T-cell (primary cell): ENCODE measurements at places on chromosomes 7 and 10. TPM values are rescaled to one million over a fixed set of nuclear protein-coding genes. Genes with fewer than 3 reads are reported as not detected.
A peak's percentile ranks its signal among the peaks of the same experiment; 100 is the strongest.

Gene PHF14
- 31.3 TPM for total RNA-seq

DNA sequence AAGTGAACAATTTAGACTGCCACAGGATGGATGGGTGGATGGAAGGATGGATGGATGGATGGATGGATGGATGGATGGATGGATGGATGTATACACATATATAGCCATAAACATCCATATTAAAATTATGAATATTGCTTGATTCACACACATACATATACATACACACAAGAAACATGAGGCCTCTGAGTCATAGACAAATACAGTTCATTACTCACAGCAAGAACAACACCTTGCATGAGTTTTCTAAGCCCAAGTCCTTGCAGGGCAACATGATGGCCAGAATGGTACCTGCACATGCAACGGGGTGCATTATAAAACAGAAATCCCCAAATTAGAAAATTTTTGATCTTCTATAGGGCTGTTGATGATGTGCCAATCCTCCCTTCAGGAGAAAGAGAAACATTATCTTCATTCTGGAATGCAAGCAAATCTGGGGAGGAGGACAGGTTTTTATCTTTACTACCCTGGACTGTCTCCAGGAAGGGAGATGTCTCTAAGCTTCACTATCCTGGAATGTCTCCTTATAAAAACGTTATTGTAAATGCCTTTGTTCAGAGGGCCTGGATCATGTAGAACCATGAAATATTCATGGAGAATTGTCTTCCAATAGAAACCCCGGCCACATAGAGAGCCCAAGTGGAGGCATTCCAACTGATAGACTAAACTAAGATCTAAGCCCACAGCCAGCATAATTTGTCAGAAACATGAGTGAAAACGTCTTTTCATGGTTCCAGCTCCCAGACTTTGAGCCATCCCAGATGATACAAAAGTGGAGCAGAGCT, 238.6 kb upstream of the LRRN3 start:
- no peak overlapping the region for H3K4me3 ChIP-seq
- no peaks in the 10 kb centered on the region for H3K36me3 ChIP-seq
- DNase-seq, result no peak
- H3K27ac ChIP-seq, result no peak overlapping the region

Gene ZNF425
- 2.7 TPM for total RNA-seq

Gene COL17A1
- total RNA-seq, result not detected

DNA sequence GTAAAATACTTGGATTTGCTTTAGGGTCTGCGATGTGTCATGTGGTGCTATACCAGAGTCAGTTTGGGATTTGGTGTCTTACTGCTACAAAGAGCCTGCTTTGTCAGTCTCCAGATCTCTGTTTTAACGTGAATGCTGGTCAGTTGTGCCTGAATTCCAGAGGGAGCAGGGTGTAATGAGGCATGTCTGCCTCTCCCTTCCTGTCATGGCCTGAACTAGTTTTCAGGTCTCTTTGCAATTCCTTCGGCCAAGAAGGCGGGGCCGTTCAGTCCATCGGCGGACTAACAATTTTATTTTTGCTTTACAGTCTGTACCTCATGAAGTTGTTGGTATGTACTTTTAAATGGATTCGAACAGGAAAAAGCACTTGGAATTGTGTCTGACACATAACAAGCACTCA, 465.1 kb upstream of the ADARB2 start:
- DNase-seq, result no peak
- no peaks in the 10 kb centered on the region for H3K36me3 ChIP-seq

GRCh38 chr10:109274681-109275080, 648.6 kb downstream of the XPNPEP1 start:
- no peak overlapping the region for H3K27ac ChIP-seq
- no peak for DNase-seq
- H3K27me3 ChIP-seq, result no peaks in the 10 kb centered on the region
- H3K36me3 ChIP-seq, result no peaks in the 10 kb centered on the region
- H3K4me1 ChIP-seq, result no peaks in the 10 kb centered on the region

GRCh38 chr10:131947631-131948347, 33.9 kb downstream of the BNIP3 start:
- DNase-seq, result no peak
- H3K27ac ChIP-seq, result no peak overlapping the region
- peaks cover 14% of the 10 kb centered on the region for H3K36me3 ChIP-seq
- no peaks in the 10 kb centered on the region for H3K4me1 ChIP-seq
- no peak overlapping the region for H3K4me3 ChIP-seq
- H3K27me3 ChIP-seq, result no peaks in the 10 kb centered on the region

- no peaks in the 10 kb centered on the region for H3K27me3 ChIP-seq
- DNase-seq, result no peak
- no peaks in the 10 kb centered on the region for H3K36me3 ChIP-seq
- H3K4me1 ChIP-seq, result no peaks in the 10 kb centered on the region
Observed at GRCh38 chr7:69889338-69889975, 291.2 kb downstream of the AUTS2 start.

GRCh38 chr7:137006293-137006692, 137.8 kb downstream of the CHRM2 start:
- no peaks in the 10 kb centered on the region for H3K4me1 ChIP-seq
- no peak overlapping the region for H3K4me3 ChIP-seq
- H3K27me3 ChIP-seq, result no peaks in the 10 kb centered on the region
- H3K27ac ChIP-seq, result no peak overlapping the region
- DNase-seq, result no peak

DNA sequence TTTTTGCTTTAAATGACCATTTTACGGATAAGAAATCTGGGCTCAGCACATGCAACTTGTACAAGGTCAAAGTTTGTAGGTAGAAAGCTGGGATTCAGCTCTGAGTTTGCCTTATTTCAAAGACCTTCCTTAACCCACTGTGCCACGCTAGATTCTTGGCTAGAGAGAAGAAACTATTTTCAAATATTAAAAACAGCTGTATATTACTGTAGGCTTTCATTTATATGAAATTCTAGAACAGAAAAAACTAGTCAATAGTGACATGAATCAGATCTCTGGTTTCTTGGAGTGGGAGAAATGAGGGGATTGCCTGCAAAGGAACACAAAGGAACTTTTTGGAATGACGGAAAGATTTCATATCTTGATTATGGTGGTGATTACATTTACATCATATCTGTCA, 53.0 kb upstream of the C1GALT1 start:
- DNase-seq, result no peak
- no peak overlapping the region for H3K4me3 ChIP-seq
- no peaks in the 10 kb centered on the region for H3K27me3 ChIP-seq
- no peaks in the 10 kb centered on the region for H3K36me3 ChIP-seq
- peaks cover 2% of the 10 kb centered on the region for H3K4me1 ChIP-seq

DNA sequence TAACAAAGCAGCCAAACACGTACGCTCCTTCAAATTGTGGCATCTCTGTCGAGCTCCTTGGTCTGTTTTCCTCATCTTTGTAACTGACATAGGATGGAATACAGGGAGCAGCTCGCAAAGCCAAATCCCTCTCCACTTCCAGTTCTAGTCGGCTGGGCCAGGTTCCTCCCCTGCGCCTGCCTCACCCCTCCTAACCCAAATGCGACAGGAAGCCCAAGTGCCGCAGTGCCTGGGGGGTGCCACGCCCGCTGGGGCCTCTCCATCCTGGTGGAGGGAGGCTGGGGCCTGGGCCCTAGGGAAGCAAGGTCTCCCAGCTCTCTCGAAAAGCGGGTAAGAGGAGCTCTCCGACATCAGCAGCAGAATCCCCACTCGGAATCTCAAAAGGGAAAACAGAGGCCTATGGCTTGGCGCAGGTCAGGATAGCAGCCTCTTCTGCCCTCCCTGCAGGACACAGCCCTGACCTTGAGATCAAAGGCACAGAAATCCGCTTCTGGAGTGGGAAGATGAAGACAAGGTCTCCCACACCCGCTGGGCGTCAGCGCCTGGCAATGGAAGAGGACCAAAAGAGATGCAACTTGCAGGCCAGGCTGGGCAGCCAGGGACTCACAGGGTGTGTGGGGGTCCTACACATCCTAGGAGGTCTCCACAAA, 165.8 kb downstream of the NRF1 start:
- H3K27me3 ChIP-seq, result peaks cover 18% of the 10 kb centered on the region
- no peaks in the 10 kb centered on the region for H3K36me3 ChIP-seq
- H3K4me1 ChIP-seq, result peaks cover 42% of the 10 kb centered on the region
- no peak overlapping the region for H3K27ac ChIP-seq
- peak overlapping the region; percentile 10 for H3K4me3 ChIP-seq
- DNase-seq, result no peak

- H3K36me3 ChIP-seq, result peaks cover 3% of the 10 kb centered on the region
- no peaks in the 10 kb centered on the region for H3K27me3 ChIP-seq
Observed at GRCh38 chr10:35563261-35563891, 41.8 kb upstream of the GJD4 start.

DNA sequence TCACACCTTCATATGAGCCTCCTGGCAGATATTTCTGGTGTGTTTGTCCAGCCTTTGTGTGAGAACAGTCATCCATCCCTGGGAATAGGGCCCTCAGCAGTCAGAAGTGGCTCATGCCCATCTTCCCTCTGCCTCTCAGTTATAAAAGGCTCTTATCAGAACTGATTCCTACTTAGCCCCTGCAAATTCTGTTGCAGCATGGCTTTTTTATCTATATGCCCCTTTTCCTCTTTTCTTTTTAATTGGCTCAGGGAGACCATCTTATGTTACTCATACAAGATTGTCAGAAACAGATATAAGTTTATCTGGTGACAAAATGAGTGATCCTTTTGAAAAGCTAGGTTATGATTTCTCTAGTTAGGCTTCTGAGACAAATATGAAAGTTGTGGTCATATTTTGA, 194.1 kb downstream of the CREB5 start:
- no peak for DNase-seq
- H3K27me3 ChIP-seq, result no peaks in the 10 kb centered on the region
- H3K27ac ChIP-seq, result no peak overlapping the region
- H3K4me3 ChIP-seq, result no peak overlapping the region
- no peaks in the 10 kb centered on the region for H3K36me3 ChIP-seq
- H3K4me1 ChIP-seq, result no peaks in the 10 kb centered on the region

DNA sequence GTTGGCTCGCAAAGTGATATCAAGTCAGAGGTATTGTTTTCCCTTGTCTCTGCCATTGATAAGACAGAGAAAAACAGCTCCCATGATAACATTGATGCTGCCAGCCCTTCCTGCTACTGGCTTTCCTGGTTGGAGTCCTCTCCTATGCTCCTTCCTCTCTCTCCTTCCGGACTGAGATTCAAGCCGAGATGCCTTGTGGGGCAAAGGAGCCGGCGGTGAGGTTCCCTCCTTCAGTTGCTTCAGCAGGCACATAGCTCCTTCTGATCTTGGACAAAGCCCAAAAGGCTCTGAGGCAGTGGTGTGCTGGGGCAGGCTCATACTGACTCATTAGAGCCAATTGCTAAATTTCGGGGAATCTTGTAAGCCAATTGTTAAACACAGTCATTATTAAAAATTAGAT, 8.8 kb upstream of the ZCCHC24 start:
- DNase-seq, result no peak
- no peaks in the 10 kb centered on the region for H3K27me3 ChIP-seq
- H3K27ac ChIP-seq, result no peak overlapping the region
- no peak overlapping the region for H3K4me3 ChIP-seq
- no peaks in the 10 kb centered on the region for H3K36me3 ChIP-seq

- H3K27me3 ChIP-seq, result peaks cover 4% of the 10 kb centered on the region
- H3K36me3 ChIP-seq, result no peaks in the 10 kb centered on the region
- H3K4me1 ChIP-seq, result no peaks in the 10 kb centered on the region
- no peak overlapping the region for H3K4me3 ChIP-seq
- H3K27ac ChIP-seq, result no peak overlapping the region
Observed at GRCh38 chr7:143456992-143457793, 13.9 kb downstream of the TAS2R60 start.

- H3K4me1 ChIP-seq, result peaks cover 19% of the 10 kb centered on the region
- DNase-seq, result no peak
- H3K27ac ChIP-seq, result no peak overlapping the region
- no peaks in the 10 kb centered on the region for H3K36me3 ChIP-seq
- H3K27me3 ChIP-seq, result no peaks in the 10 kb centered on the region
- no peak overlapping the region for H3K4me3 ChIP-seq
Observed at GRCh38 chr10:26776258-26776657, 78.8 kb downstream of the PDSS1 start.

DNA sequence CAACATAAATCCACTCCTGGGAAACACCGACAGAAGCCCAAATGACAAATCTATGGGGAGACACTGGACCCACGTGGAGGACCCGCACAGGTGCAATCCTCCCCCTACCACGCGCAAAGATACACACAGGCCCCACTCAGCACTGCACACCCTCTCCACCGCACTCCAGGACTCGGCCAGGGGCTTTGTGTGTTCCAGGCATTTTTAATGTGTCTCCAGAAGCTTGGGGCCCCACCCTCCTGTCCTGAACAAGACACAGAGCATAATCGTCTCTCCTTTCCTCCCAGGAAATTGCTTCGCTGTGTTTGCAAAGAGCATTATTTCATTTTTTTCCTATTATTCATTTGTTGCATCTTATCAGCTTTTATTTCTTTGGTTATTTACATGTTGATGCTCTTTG, 82.8 kb downstream of the GLI3 start:
- H3K27ac ChIP-seq, result no peak overlapping the region
- H3K4me1 ChIP-seq, result no peaks in the 10 kb centered on the region
- no peaks in the 10 kb centered on the region for H3K36me3 ChIP-seq
- H3K4me3 ChIP-seq, result no peak overlapping the region
- H3K27me3 ChIP-seq, result no peaks in the 10 kb centered on the region
- DNase-seq, result no peak

DNA sequence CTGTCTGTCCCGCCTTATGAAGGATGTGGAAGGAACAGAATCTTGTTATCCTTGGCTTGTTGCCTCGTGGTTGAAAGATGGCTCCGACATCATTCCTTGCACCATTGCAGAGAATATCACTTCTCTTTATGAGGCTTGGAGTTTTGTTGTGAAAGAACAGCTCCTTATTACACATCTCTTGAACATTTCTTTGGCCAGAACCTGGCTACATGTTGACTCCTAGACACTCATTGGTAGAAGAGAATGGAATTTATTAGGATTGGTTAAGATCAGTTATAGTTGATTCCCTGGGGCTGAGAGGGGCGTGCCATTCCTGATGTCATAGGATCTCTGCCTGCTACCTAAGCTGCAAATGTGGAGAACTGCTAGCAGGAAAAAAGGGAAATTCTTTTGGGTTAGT, 180.5 kb upstream of the CTBP2 start:
- no peak overlapping the region for H3K27ac ChIP-seq
- H3K27me3 ChIP-seq, result peaks cover 8% of the 10 kb centered on the region
- H3K4me1 ChIP-seq, result no peaks in the 10 kb centered on the region
- DNase-seq, result no peak
- no peaks in the 10 kb centered on the region for H3K36me3 ChIP-seq

GRCh38 chr7:69946901-69947300, 348.6 kb downstream of the AUTS2 start:
- H3K4me1 ChIP-seq, result peaks cover 1% of the 10 kb centered on the region
- DNase-seq, result no peak

- H3K4me1 ChIP-seq, result no peaks in the 10 kb centered on the region
- H3K36me3 ChIP-seq, result no peaks in the 10 kb centered on the region
- no peak overlapping the region for H3K4me3 ChIP-seq
Observed at GRCh38 chr7:117818232-117818631, 55.0 kb downstream of the CTTNBP2 start.

Gene CALML3
- not detected for total RNA-seq
